Colonic mucosa (tissue), 4 donors: ENCODE measurements at places on chromosomes 12 and 14. TPM values are rescaled to one million over a fixed set of nuclear protein-coding genes. Genes with fewer than 3 reads are reported as not detected.

RAB5B gene
- 112 TPM for total RNA-seq

- peak; percentile 41 for DNase-seq
Observed at GRCh38 chr14:28608851-28609828, 157.4 kb upstream of the FOXG1 start.

DNA sequence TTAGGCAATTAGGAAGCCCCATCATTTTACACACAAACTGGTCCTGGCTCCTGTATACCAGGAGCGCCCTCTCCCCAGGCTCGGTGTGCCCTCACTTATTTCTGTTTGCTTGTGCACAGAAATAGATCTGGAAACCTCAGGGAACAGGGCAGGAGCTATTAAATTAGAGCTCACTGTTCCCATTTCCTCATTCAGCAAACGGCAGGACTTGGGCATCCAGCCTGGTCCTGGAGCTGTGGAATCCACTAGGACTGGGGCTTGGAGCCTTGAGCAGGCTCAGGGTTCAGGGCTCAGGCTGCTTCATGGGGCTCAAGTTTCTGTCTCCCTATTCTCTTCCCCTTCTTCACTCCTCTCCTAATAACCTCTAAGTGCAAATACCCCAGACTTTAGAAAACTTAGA is 91.3 kb downstream of the VCPKMT start:
- no peak for DNase-seq

- DNase-seq = no peak
Observed at GRCh38 chr14:37263656-37264236, 66.0 kb downstream of the MIPOL1 start.

TMEM132D gene
- 0.32 TPM for total RNA-seq

IL22 gene
- total RNA-seq = not detected

DNA sequence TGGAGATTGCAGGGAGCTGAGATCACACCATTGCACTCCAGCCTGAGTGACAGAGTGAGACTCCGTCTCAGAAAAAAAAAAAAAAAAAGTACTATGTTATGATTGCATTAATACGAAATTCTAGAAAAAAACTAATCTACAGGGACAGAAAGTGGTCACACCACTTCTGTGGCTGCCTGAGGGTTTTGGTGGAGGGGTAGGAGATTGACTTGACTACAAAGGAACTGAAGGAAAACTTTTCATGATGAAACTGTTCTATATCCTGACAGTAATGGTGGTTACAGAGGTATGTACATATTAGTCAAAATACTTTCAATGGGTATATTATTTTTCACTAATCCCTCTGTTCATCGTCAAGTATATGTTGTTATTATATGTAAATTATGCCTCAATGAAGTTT is 42.1 kb downstream of the FOXN3 start:
- DNase-seq = no peak

CCDC38 gene
- total RNA-seq = not detected

RND1 gene
- 2.5 TPM for total RNA-seq

ANAPC5 gene
- total RNA-seq = 70.6 TPM

- no peak for DNase-seq
Observed at GRCh38 chr12:132131229-132131628, 12.9 kb downstream of the DDX51 start.

DNA sequence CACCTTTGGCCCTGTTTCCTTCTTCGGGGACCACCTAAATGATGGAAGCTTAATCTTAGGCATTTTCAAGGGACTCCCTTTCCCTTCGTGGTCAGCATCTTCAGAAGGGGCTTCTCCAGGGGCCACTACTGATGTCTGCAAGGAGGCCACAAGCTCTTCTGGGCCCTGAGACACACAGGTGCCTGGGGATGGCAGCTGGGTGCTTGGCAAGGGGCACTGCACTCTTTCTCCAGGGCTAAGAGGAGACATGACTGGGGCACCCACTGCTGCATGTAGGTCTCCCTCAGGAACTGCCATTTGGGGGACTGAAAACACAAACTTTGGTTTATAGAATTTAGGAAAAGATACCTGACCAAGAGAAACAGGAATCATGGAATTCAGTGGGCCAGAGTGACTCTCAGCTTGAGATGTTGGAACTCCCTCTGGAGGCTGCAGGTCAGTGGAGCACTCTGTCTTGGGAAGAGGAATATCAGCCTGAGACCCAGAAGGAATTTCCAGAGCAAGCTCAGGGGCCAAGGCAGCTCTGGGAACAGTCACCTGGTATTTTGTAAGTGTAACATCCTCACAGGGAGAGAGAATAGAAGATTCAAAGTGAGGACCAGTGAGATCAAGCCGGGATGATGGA is 16.0 kb downstream of the PLD4 start:
- no peak for DNase-seq

ABCC9 gene
- 5.0 TPM for total RNA-seq

- no peak for DNase-seq
Observed at GRCh38 chr14:63454436-63454835, 88.7 kb downstream of the PPP2R5E start.

AKAP6 gene
- 10.3 TPM for total RNA-seq

DNA sequence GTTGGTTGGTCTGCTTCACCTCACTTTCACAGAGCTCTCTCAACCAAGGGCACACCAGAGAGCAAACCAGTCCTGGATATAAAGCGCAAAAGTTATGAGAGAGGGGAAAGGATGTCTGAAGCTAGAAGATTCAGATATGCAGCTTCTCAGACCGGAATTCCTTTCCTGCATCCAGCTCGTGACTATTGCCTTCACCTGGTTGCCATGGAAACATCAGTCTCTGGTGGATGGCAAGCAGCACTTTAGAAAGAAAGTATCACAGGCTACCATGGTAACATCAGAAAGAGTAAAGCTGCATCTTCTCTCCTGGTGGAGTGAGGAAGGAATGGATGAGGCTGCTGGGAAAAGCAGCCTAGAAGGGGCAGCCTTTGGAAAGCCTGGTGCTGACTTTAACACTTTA is 13.7 kb downstream of the REM2 start:
- DNase-seq = no peak
